BE2C (cell line): ENCODE measurements at places on chromosomes 6 and 20.

GRCh38 chr6:106702451-106703110 is 73.2 kb downstream of the QRSL1 start:
- DNase-seq = peak; percentile 24

- DNase-seq = peak; percentile 29
These were observed 3.3 kb downstream of the APCDD1L start for GRCh38 chr20:58511861-58512260.

DNA sequence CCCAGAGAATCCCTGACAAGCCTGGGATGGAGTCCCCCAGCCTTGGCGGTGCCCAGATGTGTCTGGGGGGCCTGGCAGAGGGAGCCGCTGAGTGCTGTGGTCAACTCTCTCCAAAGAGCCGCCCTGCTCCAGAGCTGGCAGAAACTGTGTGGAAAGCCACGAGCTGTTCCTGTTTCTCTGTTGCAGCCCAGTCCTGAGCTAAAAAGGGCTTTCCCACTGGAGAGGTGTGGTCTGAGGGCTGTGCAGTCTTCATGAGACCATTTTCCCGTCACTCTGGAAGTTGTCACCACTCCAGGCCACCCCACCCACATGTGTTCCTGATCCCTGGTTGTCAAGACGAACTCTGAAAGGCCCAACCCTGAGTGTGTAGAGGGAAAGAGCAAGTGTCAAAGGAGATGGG is 99.7 kb upstream of the KCNK16 start:
- no peak for DNase-seq

- DNase-seq = no peak
These were observed 18.5 kb downstream of the NSFL1C start for GRCh38 chr20:1448081-1448620.

- no peak for DNase-seq
These were observed 85.4 kb upstream of the GPR6 start for GRCh38 chr6:109892451-109893435.

DNA sequence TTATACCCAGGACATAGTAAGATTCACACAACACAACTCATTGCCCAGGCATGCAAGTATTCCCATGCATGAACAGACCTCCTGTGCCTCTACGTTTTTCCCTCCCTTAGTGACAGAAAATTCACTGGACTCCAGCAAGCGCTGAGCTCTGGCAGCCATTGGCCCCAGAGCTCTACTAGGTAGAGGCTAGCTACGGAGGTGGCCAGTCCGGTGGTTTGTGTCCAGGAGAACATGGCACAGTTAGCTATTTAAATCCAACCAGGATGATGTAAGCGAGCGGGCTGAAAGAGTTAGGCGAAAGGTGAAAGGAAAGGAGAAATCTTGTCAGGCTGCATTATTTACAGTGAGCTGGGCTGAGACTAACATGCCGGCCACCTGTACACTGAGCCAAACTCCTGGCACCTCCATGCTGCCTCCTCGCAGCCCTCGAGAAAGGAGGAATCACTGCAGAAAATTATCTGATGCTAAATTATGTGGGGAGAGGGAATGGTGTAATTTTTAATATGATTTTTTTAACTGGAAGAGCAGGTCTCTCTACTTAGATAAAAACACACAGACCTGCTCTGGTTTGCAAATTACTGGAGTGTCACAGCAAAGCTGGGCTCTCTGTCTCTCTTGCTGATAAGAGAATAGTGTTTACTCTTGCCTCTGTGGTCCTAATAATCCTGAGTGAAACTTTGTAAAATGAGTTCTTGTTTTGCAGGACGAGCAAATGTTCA is 50.1 kb upstream of the ARMC2 start:
- peak; percentile 24 for DNase-seq

GRCh38 chr20:42610070-42610469 is 579.6 kb downstream of the PTPRT start:
- no peak for DNase-seq

- DNase-seq = no peak
These were observed 72.9 kb upstream of the EEF1E1 start for GRCh38 chr6:8175046-8175777.

GRCh38 chr6:129475477-129476247 is 234.3 kb downstream of the ARHGAP18 start:
- DNase-seq = peak; percentile 10

DNA sequence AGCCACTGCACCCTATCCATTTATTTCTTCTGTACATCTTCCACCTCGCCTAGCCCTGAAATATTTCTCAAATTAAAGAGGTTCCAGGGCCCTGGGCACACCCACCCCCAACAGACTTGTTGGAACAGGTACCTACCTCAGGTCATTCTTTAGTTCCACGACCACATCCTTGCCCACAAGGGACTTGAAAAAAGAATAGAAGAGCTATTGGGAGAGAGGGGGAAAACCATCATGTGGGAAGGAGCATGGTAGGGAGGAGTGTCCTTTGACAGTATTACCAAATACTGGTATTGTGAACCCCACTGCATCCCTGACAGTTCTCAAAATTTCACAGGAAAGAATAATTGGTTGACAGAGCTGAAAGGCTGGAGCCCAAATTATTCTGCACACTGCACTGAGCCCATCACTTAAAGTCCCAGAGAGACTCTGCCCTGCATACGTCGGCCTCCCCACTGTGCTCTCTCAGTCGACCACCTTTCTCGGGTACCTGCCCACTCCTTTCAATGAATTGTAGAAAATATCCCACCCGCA is 762 bp downstream of the LSM2 start:
- DNase-seq = no peak

DNA sequence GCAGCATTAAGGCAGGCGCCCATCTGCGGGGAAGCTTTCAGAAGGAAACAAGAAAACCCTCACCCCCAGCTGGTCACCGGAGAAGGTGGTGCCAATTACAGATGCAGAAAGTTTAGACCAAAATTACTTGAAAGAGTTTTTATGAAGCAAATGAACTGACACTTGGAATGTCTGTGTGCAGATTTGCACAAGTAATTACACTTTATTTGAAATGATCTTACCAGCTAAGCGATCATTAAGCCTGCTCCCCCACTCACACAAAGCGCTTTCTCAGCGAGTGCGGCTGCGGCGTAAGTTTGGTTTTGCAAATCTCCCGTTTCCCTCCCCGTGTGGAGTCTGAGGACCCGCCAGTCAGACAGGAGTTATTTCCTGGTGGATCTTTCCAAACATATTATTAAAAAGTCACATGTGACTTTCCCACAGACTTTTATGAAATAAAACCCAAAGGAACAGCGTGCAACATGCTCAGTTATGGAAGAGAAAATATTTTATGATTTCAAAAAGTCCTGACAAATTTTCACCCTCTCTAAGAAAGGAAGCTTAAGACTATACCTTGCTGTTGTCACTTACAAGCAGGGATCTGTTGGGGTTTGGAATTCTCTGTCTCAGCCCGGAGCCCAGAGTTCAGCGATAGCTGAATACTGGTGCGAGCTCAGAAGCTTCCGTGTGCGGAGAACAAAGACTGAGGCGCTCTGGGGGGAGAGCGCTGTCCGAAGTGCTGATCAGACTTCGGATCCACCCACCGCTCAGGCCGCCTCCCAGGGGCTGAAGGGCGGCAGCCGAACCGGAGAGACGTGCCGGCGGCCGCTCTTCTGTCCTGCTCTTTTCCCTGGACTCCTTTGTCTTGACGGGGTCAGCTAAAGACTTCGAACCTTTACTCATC is 2.7 kb upstream of the MYT1 start:
- DNase-seq = no peak

DNA sequence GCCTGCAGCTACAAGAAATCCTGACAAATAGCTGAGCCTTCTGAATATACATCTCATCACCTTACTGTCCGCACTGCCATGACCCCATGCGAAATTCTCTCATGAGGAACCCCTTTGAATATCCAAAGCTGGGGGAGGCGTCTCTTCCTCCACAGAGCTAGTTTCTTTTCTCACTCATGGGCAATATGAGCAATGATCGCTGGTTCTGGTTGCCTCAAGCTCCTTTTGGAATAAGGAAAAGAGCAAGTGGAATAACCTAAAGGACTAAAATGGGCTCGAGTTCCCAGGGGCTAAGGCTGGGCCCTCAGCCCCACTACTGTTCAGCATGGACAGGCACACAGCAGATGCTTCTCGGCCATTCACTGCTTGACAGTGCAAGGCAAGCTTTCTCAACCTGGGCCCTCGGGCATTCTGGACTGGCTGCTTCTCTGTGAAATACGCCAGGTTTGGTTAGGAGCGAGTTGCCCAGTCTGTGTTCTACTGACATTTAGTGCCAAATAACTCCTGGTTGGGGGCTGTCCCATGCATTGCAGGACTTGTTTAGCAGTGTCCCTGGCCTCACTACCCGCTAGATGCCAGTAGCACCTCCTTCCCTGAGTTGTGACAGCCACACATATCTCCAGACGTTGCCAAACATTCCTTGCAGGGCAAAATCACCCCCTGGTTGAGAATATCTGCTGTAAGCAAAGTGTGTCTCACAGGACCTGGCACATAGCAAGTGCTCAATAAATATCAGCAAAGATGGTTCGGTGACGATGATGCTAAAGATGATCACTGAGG is 156.8 kb downstream of the CEBPB start:
- DNase-seq = no peak

- DNase-seq = no peak
These were observed 262.8 kb upstream of the MAP3K7 start for GRCh38 chr6:90849686-90850085.

GRCh38 chr20:25078662-25079061 is 3.3 kb downstream of the VSX1 start:
- DNase-seq = no peak

DNA sequence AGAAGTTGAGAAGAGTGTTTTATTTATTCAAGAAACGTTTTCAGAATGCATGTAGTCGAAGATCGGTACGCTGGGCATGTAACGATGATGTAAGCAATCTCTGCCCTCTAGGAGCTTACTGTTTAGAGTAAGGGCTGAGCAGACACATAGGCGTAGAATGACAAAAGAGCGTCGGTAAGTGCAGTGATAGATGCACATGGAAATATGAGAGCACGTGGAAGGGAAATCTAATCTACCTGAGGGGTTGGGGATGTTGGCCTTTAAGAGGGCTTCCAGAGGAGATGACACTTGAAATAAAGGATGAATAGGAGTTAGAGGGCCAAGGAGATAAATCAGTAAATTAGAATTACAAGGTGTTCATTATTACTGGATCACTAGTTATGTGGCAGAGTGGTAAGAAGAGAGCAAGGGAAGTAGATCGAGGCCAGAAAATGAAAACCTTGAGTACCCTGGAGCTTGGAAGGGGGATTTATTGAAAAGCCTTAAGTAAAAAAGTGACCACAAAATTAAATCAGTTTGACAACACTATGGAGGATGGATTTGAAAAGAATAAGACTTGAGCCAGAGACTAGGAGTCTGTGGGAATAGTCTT is 782 bp downstream of the TRMT11 start:
- DNase-seq = no peak

GRCh38 chr6:161162722-161163121 is 111.1 kb downstream of the AGPAT4 start:
- peak; percentile 28 for DNase-seq

GRCh38 chr20:23123886-23124285 is 37.8 kb upstream of the CD93 start:
- no peak for DNase-seq

GRCh38 chr6:113363048-113363798 is 493.9 kb upstream of the MARCKS start:
- no peak for DNase-seq

DNA sequence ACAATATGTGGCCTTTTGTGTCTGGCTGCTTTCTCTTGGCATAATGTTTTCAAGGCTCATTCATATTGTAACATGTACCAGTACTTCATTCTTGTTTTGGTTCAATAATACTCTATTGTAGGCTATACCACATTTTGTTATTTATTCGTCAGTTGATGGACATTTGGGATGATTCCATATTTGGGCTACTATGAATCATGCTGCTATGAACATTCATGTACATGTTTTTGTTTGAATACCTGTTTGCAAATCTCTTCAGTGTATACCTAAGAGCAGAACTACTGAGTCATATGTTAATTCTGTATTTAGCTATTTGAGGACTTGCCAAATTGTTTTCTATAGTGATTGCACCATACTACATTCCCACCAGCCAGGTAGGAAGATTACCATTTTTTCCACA is 259.9 kb downstream of the GMPR start:
- DNase-seq = no peak

DNA sequence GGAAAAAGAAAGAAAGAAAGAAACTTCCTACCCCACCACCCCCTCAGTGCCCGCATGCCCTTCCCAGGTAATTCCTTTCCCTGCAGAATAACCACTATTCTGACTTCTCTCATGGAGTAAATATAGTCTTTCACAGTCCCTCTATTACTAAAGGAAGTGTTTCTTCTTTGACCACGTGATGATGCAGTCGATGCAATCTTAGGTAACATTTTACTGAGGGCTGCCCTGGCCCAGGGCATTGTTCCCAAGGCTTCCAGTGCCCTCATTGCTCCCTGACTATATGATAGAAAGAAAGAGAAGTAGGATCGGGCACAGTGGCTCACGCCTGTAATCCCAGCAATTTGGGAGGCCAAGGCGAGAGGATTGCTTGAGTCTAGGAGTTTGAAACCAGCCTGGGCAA is 29.1 kb downstream of the ARHGAP40 start:
- DNase-seq = no peak

DNA sequence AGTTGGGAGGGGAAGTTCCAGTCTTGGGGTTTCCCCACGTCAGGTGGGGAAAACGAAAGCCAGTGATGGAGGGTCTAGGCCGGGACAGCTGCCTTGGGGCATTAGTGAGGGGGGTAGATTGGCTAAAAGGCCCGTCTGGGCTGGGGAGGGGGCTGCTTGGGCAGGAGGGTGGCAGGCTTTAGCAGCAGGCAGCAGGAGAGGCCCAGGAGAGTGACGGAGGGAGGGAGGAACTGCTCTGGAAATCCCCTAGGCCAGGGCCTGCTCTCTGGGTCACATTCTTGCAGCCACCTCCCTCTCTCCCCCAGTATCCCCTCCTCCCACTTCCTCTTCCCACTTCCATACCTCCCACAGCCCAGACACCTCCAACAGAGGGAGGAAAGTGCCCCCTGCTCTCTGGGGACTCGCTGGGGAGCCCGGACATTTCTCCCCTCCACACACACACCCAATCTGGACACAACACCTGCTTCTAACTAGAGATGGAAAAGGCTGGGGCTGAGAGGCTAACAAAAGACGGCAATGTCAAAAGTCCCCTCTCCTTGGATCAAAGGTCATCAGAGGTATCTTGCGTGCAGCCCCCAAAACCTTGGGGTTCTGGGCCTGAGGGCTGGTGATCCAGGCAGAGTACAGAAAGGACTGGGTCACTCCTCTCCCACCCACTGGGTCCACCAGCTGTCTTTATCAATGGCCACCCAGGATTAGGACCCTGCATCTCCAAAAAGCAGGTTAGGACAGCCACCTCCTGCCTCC is 1.8 kb downstream of the NFKBIE start:
- DNase-seq = no peak

DNA sequence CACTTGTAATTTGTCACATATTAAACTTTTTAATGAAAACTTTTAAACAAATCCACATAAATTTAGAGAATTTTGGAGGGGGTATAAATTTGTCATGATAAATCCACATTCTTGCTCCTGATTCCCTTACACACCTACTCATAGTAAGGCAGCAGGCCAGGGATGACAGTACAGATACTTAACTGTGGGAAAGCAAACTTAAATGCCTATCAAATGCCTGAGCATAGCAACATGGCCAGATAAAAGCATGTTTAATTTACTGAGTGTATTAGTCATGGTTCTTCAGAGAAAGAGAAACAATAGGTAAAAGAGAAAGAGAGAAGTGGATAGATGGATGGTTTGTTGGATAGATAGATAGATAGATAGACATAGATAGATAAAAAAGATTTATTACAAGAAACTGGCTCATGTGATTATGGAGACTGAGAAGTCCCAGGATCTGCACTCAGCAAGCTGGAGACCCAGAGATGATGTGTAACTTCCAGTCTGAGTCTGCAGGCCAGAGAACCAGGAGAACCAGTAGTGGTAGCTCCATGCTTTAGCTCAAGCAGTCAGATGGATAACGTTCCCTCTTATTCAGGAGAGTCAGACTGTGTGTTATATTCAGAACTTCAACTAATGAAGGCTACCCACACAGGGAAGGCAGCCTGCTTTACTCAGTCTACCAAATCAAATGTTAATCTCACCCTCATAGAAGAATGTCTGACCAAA is 15.9 kb upstream of the ADGRF1 start:
- no peak for DNase-seq
